ENCODE measurements at places on chromosomes 16 and 17.

- DNase-seq = no peak
Measured at GRCh38 chr16:46775214-46775613, 27.1 kb upstream of the MYLK3 start.

- no peak for DNase-seq
Measured at GRCh38 chr17:40602445-40603443, 37.5 kb upstream of the CCR7 start.

GRCh38 chr16:89476379-89476778 is 14.0 kb downstream of the ANKRD11 start:
- DNase-seq = peak; percentile 16

- no peak for DNase-seq
Measured at GRCh38 chr16:88929091-88929445, 47.9 kb downstream of the CBFA2T3 start.

GRCh38 chr16:14345512-14346115 is 274.5 kb downstream of the MRTFB start:
- no peak for DNase-seq

DNA sequence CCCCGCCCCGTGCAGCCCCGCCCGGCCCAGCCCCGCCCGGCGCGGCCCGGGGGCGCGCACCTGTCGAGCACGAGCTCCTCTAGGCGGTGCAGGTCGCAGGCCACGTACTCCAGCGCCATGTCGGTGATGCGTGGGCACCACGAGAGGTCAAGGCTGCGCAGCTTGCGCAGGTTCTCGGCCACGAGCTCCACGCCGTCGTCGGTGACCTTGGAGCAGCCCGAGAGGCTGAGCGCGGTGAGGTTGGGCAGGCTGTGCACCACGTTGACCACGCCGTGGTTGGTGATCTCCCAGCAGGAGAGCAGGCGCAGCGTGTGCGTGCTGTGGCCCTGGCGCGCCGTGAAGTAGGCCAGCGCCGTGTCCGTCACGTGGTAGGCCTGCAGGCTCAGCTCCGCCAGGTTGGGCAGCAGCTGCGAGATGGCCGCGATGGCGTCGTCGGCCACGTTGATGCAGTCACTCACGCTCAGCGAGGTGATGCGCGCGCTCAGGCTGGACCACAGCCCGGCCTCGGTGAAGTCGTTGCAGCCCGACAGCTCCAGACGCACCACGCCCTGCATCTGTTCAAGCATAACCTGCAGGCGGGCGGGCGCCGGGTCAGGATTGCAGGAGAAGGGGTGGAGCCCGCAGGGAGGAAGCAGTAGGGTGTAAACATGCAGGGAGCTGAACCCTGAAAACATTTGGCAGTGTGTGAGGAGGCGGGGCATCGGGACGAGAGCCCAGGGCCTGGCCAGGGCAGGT is 5.3 kb upstream of the WDR24 start:
- DNase-seq = no peak

- no peak for DNase-seq
Measured at GRCh38 chr16:84519855-84520254, 15.4 kb upstream of the MEAK7 start.

DNA sequence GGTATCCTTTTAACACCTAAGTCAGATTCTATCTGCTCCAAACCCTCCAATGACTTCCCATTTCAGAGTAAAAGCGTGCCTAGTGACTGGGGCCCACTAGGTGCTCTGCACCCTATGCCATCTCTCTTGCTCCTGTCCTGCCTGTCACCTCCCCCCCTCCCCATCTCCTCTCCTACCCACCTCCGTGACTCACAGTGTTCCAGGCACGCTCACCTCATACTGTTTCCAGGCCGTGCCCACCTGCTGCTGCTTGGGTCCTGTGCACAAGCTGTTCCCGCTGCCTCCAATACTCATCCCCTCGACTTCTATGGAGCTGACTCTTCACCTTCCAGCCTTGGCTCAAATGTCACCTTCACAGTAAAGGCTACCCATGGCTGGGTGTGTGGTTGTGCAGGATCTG is 21.7 kb downstream of the DNAH3 start:
- DNase-seq = no peak

GRCh38 chr16:29645694-29646187 is 17.3 kb upstream of the SPN start:
- DNase-seq = no peak

DNA sequence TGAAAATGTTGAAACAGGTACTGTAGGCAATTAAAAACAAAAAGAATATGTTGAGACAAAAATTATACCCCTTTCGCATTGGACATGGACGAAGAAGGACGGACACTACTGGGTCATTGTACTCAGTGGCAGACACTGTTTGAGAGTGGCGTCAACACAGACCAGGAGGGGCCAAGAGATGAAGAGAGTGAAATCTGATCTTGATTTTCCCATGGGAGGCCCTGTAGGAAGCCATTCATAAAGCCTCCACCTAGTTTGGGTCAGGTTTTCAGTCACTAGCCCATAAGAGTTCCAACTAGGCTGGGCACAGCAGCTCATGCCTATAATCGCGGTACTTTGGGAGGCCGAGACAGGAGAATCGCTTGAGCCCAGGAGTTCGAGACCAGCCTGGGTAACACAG is 23.6 kb upstream of the SMURF2 start:
- no peak for DNase-seq

GRCh38 chr17:3004150-3004801 is 59.1 kb downstream of the OR1D5 start:
- peak; percentile 98 for DNase-seq

GRCh38 chr16:86549076-86549892 is 5.8 kb downstream of the MTHFSD start:
- no peak for DNase-seq

DNA sequence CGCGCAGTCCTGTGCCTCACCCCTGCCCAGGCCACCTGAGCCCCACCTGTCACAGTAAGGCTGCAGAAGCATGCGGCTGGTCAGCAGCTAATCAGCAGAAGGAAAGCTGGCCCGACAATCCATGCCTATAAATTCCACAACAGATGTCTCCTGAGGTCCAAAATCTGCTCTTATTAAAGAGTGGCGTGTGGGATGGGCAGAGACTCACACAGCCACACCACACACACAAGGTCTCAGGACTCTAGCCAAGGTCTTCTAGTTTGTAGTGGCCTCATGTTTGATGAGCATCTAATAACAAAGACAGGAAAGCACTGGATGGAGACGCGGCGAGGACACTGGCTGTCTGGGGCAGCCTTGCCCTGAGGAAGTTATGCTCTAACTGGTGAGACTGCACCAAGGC is 55.9 kb downstream of the ANKRD11 start:
- no peak for DNase-seq

DNA sequence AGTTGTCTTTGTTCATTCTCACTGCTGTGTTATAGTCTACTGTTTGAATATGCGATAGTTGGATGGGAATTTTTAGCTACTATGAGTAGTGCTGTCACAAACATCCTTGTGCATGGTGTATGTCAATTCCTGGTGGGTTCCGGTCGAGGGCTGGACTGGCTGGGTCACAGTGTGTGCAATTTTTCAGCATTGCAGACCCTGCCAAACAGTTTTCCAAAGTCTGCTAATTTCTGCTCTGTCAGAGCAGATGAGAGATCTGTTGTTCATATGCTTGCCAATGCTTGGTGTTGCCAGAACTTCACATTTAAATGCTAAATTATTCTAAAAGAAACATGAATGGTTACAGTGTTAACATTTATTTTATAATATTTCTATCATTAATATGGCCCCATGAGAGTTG is 3.6 kb upstream of the C16orf96 start:
- DNase-seq = no peak

DNA sequence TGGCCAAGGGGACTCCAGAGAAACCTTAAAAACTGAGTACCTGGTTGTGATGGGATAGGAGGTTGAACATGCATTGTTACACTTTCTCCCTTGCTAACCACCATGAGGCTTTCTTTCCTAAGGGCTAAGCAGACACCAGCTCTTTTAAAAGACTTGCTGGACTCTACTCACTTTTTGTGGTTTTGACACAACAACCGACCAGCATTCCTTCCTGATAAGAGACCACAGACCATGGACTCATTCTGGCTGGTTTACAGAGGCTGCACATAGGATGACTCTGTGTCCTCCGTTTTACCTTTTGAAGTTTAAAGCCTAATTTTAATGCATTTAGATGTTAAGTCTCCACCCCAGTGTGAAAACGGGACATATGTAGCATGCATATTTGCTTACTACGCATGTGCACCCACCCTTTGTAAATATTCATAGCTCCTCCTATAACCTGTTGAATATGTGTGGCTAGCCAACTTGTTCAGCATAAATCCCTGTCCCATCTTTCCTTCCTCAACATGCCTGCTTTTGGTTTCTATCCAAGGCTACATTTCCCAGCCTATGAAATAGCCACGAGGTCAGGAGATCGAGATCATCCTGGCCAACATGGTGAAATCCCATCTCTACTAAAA is 475.9 kb downstream of the GRIN2A start:
- DNase-seq = no peak

- DNase-seq = no peak
Measured at GRCh38 chr17:29612094-29612403, 10.7 kb downstream of the CORO6 start.

DNA sequence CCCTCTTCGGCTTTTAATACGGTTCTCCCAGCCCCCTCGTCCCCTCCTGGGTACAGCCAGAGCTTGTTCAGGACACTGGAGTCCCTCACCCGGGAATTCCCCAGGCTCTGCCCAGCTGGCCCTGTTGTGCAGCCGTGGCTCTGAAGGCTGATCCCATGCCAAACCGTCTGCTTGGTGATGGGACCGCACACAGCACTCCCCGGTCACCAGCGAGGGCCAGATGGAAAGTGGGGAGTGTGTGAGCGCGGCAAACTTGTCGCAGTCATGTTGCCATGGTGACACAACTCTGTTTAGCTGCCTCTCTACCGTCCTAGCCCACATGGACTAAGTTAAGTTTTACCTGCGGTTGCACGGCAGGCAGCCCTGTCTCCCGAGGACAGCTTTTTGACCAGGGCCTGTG is 107.9 kb downstream of the RAP1GAP2 start:
- DNase-seq = no peak

- no peak for DNase-seq
Measured at GRCh38 chr16:2484898-2485508, 10.1 kb downstream of the TBC1D24 start.

DNA sequence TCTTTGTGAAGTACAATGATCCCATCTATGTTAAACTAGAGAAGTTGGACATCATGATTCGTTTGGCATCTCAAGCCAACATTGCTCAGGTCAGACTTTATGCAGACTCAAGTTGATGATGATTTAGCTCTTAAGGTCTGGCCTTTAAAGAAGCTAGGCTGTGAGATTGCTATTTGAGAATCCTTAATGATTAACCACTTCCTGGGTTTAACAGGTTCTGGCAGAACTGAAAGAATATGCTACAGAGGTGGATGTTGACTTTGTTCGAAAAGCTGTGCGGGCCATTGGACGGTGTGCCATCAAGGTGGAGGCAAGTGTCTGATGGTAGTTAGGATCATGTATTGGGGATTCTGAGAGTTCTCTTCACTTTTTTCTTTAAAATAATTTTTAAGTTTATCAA is 40.3 kb downstream of the AP2B1 start:
- no peak for DNase-seq

- DNase-seq = peak; percentile 58
Measured at GRCh38 chr17:78812855-78813254, 27.8 kb downstream of the USP36 start.

GRCh38 chr17:70242781-70243437 is 73.6 kb downstream of the KCNJ2 start:
- DNase-seq = no peak

DNA sequence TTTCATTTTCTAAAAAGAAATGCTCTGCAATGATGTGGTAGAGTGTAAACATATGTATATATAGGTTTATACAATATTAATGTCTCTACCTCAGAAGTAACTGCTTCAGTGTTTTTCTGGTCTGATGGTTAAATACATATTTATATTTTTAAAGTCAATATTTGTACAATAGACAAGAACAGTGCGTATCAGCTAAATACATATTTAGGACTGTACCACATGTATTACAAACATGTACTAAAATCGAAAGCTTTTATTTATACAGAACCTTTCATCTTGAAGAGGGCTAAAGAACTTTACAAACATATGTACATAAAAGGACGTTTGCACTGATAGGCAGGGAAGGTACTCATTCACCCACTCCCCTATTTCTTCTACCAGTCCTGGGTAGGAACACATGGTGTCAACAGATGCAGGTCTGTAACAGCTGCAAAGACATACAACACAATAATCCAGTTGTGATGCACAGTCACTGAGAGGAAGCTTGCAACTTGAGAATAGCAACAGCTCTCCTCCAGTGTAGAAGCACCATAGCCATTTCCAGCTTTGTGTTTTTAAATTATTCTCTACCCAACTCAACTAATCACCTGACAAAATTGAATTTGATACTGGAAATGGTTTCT is 206.9 kb upstream of the C17orf78 start:
- no peak for DNase-seq

DNA sequence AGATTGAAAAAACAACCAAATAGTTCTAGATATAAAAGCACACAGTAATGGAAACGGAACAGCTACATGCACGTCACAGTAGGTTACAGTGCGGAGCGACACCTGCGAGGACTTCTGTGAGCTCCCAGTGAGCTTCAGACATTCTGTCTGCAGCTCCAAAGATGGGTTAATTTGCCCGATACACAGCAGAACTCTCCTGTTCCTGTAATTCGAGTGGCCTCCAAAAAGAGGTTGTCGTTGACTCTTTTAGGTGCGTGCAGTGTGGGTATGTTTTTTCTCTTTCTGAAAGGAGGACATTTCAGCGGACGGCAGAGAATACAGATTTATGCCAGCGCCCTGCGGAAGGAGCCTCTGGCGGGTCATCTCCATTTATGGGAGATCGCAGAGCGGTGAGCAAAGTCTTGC is 2.9 kb downstream of the OR1F1 start:
- DNase-seq = no peak

- no peak for DNase-seq
Measured at GRCh38 chr17:44903012-44903685, 3.9 kb upstream of the EFTUD2 start.
